Globus pallidus (tissue), 1 donor: ENCODE measurements at places on chromosomes 6 and 20.

- no peak for DNase-seq
Measured at GRCh38 chr20:32847964-32848363, 10.8 kb upstream of the EFCAB8 start.

DNA sequence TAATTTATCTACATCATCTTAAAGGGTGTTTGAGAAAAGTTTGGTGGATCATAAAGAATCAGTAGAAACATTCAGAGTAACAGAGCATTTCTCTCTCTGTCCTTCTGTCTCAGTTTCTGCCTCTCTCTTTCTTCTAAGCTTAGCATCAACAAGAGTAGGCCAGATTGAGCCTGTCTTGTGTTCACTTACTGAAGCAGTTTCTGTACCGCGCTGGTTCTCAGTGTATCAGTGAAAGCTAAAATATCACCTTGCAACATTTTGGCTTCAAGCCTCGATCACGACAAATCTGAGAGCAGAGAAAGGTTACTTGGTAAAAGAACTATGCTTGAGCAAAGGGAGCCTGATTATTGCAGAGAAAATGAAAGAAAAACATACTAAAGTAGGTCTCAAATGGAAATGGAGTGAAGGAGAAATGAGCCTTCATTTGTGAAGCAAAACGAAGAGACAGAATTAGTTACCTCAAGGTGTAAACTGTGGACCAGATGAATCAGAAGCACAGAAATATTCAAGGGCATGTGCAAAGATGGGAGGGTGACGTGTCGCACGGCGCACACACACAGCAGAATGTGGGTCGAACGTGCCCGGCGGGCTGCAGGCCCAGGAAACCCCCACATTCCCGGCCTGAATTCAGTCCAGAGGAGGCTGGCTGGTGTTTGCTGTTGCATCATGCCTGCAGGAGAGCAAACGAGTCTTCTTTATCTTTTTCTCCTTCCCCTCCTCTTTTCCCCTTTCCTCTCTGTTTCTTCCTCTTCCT is 509.3 kb downstream of the QKI start:
- no peak for DNase-seq

DNA sequence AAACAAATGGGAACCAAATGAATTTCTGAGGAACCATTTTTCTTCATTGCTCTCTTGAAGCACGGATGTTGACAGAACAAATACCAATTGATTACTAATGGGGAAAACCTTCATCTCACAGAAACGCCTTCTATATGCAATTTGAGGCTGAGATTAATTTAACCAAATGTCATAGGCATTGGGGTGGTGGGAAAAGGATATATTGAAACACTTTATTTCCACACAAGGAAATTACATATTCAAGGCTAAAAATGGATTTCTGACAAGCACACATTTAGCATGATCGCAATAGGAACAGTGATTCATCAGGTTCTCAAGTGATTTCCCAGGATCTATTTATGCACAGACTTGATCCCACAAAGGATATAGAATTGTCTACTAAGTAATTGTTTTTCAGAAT is 88.9 kb downstream of the COL12A1 start:
- no peak for DNase-seq

DNA sequence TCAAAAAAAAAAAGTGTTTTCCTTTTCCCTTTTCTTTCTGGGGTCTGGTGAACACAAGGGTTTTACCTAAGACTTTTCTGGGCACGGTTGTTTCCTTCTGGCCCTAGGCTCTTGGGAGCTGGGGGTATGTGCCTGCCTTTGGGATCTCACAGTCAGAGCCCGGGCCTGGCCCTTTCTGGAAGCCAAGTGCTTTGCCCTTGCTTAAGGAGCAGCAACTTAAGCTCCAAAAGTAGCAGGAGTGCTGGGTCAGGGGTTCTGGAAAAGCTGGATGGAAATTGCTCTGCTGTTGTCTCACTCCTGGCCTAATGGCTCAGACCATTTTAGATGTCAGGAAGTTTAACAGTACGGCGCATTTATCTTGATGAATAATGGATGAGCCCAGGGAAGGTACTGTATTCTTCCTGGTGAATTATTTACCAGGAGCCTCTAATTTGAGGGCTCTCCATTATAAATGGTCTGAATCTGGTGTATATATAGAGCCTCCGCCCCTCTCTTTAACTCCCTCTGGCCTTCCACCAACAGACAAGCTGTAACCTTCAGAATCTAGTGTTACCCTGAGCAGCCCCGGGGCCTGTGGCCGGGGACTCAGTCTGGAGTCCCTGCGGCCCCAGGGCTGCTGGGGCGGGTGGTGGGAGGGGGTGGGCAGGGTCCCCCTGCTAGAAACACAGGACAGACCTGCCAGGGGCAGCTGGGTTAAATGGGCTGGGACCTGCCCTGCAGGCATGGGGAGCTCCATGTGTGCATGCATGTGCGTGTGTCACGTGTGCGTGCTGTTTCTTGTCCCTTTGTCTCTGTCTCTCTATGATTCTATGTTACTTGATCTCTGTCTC is 37.5 kb downstream of the PTK7 start:
- DNase-seq, result no peak

DNA sequence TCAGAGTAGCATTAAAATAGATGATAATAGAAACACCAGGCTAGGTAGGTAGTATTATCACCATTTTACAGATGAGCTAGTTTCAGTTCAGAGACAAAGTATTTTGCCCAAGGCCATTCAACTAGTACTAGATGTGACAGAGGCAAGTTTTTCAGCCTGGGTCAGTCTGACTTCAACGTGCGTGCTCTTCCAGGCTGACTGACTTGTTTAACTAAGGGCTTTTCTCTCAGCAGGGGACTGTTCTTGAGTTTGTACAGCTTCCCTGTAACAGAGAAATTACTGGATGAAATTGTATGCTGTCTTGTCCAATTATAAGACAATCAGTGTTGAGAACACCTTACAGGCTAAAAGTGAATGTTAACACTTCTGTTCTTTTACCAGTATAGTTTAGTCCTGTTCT is 333.5 kb upstream of the MAN1A1 start:
- DNase-seq, result no peak

DNA sequence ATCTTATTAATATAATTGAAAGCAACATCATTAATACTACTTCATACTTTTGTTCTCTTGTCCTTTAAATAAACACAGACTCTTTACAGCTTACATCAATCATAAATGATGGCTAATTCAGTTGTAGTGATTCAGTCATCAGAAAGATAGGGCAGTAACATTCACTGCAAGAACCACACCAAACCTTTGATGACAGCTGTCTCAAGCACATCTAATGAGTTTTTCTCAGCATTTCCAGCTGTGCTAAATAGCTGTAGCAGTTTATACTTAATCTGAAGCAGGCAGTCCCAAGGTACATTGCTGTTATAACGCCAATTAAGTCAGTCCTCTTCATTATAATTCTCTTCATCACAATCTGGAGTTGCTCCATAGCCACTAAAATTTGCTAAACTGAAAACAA is 45.7 kb downstream of the PREP start:
- no peak for DNase-seq

DNA sequence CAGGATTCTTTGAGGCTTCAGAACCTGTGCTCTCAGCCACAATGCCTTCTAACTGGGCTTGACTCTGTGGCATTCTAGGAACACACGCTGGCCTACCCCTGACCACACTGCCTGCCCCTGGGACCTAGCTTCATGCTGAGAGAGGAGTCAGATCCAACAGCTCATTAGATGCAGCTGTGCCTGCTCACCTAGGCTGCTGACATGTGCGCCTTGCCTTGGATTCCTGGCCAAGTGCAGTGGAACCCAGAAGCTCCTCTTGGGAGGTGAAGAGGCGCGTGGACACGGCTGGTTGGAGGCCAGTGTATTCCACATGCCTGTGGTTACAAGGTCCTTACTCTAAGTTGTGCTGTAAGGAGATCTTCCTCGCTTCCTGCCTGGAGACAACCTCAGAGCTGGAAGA is 24.7 kb upstream of the KCNK16 start:
- DNase-seq, result no peak

DNA sequence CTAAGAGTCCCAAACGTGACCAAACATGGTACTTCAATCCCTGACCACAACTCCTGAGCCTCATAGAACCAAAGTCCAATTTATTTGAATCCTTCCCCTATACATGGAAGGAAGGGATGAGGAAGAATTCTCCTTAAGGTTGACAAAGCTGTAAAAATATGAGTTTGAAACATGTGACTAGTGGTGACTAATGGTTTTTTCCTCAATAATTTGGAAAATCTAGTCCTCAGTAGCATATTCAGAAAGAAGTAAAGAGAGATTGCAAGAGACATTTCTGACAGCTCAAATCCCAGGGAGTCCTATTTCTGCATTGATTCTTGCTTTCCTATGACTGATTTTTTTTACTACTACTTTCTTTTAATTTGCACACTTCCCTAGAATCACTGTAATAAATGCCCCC is 443.7 kb downstream of the FRK start:
- DNase-seq, result no peak

DNA sequence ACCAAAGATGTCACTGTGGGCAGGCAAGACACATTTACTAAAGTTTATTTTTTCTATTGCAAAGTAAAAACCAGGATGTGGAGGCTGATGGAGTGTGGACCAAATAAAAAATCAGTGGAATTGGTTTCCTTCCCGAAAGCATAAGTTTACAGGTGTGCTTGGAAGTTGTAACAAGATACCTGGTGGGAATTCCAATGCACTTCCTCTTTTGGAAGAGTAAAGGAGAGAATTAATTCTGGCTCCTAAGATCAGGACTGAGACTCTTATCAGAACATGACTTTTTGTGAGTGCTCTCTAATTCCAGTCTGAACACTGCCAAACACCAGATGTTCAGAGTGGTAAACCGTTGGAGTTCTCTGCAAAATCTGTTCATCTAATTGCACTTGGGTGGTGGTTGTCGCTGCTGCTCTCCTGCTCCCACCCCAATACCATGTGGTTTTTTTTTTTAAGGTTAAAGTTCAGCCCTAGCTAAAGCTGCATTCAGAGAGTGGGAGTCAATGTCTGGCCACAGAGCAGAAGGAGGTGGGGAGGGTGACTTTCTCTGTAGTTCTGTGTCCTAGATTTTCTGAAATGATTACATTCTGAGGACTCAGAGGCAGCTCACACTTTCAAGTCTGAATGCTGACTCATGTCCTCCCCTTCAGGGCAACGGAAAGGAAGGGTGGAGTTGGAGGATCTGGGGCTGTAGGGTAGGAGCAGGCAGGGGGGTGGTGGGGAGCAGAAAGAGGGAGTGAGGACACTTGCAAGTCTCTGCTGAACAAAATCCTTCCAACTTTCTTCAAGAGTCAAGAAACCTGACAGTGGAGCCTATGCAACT is 275.8 kb upstream of the PRDM1 start:
- DNase-seq, result no peak

DNA sequence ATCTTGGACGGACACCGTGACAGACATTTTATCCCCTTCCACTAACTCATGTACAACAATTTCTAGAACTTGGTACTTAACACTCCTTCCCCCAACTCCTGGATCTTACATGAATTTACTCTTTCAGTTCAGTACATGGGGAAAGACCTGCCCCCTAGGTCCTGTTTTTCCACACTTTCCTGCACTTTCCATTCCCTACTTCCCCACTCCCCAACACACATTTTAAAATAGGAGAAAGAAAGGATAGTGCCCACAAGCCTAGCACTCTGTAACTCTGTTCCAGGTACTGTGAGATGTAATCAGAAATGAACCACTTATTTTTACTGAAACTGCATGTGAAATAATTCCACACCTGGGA is 1.3 kb downstream of the ADGRG6 start:
- DNase-seq, result no peak

GRCh38 chr20:24419786-24420185 is 49.6 kb upstream of the SYNDIG1 start:
- no peak for DNase-seq

- DNase-seq, result no peak
Measured at GRCh38 chr6:42984924-42985475, 630 bp downstream of the PPP2R5D start.

DNA sequence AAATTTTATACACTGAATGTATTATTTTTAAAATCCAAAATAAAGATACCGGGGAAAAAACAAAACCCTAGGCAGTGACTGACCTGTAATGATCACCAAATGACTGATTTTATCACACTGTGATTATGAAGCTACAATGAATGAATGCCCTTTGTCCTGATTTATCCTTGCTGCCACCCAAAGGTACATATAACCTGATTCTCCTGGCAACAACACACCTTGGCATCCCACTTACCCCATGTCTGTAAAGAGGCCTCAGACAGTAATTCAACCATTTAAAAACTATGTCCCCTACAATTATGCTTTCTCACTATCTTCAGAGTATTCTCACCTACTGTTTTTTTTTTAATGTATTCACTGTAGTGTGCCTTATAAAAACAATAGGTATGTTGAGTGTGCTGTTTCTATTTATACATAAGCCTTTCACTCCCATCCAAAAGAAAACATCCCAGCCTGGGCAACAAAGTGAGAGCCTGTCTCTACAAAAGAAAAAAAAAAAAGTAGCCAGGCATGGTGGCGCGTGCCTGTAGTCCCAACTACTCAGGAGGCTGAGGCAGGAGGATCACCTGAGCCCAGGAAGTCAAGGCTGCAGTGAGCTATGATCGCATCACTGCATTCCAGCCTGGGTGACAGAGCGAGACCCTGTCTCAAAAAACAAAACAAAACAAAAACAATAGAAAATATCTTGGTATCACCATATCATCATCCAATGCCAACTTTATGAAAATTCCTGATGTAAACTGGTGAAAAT is 21.7 kb downstream of the B4GALT5 start:
- no peak for DNase-seq

- no peak for DNase-seq
Measured at GRCh38 chr6:71079677-71080076, 122.8 kb upstream of the B3GAT2 start.

- DNase-seq, result no peak
Measured at GRCh38 chr6:154039231-154039842, at the start of gene OPRM1. TSS of gene OPRM1 (plus strand) at chr6:154039240. CDS start at chr6:154039545, 305 bp downstream.

DNA sequence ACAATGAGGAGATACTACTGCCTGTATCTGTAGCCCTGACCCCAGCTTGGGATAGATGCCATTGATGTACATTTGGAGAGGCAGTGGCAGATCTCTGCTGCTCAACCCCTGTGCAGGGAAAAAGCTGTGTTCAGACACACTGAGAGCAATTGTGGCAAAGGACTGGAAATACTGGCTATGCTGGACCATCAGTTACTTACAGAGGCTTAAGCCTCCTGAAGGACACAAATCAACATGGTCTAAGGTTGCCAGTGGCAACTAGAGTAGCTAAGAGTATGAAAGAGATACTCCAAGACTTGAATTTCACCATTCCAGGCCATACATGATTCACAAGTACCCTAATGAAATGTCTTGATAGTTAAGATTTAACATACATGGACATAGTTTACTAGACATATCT is 32.4 kb upstream of the ENPP4 start:
- DNase-seq, result no peak

DNA sequence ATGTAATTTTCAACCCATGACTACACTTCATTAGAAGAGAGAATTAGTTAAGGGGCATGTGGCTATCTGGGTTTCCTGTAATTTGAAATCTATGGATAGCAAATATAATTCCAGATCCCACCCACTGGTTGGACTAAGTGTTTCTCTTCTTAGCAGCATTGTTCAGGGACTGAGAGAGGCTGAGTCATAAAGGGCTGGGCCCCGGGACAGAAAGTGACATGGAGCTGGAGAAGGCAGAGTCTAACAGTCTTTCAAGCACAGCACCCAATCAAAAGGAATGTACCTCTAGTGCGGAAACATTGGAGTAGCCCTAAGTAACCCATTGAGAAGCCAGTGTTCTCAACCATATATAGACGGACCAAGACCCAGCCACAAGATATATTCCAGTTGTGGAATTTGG is 363.9 kb downstream of the DHX35 start:
- DNase-seq, result no peak
